RCC 7860 (cell line): ENCODE measurements at places on chromosomes 6 and 20.

GRCh38 chr6:106618324-106618723 lies 11.0 kb downstream of the RTN4IP1 start:
- DNase-seq, result no peak

GRCh38 chr6:154447954-154448353 lies 62.5 kb downstream of the CNKSR3 start:
- DNase-seq, result no peak

DNA sequence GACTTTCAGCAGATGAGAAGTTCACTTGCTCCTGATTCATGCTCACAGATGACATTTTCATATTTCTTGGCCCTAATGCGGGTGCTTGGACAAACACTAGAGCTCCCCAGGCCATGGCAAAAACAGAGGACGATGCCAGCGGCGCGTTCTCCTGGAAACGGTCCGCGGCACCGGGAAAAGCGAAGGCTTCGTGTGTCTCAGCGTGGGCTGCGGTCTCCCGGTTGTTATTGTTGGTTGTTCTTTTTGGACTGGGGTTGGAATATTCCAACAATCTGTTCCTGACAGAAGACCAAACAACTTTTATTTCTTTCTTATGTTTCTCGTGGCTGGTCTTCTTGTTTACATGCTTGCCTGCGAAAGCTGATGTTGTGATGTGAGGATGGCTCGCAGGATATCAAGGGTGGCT lies 46.8 kb upstream of the NEDD9 start:
- DNase-seq, result no peak

DNA sequence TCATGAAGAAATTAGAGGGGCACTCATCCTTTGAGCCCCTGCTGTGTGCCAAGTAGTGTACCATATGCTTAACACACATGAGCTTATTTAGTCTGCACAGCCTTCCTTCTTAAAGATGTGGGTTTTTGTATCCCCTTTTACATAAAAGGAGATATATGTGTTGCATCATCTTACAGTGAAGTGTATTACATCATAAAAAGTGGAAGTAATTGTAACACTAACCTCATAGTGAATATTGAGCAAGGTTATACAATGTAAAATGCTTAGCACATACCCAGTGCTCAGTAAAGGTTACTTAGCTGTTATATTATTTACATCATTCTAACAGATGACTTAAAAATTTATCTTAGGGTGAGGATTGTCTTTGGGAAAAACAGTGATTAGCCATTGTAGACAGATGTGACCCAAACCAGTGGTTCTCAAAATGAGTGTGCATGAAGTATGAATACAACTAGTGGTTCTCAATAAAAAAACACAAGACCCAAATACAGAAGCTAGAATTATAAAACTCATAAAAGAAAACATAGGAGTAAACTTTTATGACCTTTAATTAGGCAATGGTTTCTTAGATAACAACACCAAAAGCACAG lies 3.8 kb upstream of the PIGU start:
- no peak for DNase-seq

- no peak for DNase-seq
Measured at GRCh38 chr6:5249451-5250122, 11.2 kb downstream of the LYRM4 start.

GRCh38 chr6:3769610-3770009 lies 18.1 kb upstream of the PXDC1 start:
- DNase-seq, result no peak

DNA sequence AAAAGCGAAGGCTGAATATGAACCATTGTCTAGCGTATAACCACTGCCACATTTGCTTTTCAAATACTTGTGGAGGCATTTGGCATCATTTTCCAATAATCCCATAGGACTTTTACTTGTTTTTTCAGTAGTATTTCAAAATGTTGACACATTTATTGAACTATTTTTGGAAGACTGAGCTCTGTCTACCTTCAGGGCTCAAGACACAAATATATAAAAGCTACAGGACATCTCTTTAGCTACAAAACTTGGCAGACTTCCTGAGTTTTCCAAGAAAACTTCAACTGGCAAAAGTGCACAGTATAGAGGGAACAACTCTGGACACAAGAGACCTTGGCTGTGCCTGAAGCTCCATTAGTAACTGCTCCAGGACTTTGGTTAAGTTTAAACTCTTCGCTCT lies 13.4 kb downstream of the EPB41L2 start:
- no peak for DNase-seq

GRCh38 chr6:14703586-14703985 lies 542.3 kb upstream of the JARID2 start:
- DNase-seq, result no peak

DNA sequence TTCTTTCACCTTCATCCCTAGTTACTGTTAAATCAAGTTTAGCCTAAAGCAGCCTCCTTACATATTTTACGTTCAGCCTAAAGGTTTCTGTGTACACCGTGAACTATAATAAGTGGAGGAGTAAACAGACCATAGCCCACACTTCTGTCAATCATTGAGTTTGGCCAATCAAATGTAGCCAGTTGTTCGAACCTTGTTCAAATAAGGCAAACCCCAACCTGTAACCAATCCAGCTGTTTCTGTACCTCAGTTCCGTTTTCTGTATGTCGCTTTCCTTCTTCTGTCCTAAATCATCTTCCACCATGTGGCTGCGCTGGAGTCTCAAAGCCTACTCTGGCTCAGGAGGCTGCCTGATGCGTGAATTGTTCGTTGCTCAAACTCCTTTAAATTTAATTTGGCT lies 1.8 kb upstream of the FBXO30 start:
- DNase-seq, result no peak

- DNase-seq, result no peak
Measured at GRCh38 chr6:105276374-105276773, 96.6 kb upstream of the POPDC3 start.

GRCh38 chr6:73727114-73727513 lies 31.1 kb downstream of the CD109 start:
- DNase-seq, result no peak

DNA sequence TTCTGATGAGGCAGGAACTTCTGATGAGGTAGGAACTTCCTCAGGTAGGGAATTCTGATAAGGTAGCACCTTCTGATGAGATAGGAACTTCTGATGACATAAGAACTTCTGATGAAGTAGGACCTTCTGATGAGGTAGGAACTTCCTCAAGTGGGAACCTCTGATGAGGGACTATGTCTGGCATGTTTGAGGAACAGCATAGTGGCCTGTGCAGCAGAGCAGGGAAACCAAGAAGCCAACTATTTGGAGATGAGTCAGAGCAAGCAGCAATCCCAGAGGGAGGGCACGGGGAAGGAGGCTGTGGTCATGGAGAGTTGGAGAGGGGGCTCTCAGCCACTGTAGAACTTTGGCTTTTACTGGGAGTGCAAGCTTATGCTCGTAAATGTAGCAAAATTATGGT lies 132.4 kb downstream of the CFAP61 start:
- DNase-seq, result no peak

DNA sequence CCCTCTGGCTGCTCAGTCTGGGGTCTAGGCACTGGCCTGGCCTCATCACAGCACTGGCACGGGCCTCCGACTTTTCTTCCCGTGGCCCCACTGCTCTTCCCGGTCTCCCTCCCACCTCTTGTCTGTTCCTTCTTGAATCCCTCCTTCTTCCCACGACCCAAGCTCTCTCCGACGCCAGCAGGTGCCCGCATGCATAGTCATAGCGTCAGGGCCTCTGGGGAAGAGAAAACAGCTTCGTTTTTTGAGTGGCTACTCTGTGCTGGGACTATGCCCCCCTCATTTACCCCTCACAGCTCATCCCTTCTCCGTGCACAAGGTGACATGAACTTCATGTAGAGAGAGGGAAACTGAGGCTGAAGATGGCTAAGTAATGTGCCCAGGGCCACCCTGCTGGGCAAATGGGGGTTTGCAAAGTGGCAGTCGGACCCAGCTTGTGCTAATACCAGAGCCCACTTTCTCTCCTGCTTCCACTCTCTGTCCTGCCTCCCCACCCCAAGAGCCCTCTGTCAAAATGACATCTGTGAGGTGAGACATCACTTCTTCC lies 59.2 kb downstream of the SYNJ2 start:
- DNase-seq, result no peak

- DNase-seq, result no peak
Measured at GRCh38 chr6:62614442-62614841, 328.4 kb upstream of the KHDRBS2 start.

GRCh38 chr6:77180326-77180725 lies 283.0 kb downstream of the HTR1B start:
- no peak for DNase-seq

- no peak for DNase-seq
Measured at GRCh38 chr6:44500074-44500473, 112.6 kb downstream of the CDC5L start.
